ENCODE measurements at places on chromosomes 13 and 19. TPM values are rescaled to one million over a fixed set of nuclear protein-coding genes. Genes with fewer than 3 reads are reported as not detected.

OR10H1 gene
- not detected for total RNA-seq

EBI3 gene
- total RNA-seq, result not detected

CCL25 gene
- total RNA-seq, result not detected

POLRMT gene
- total RNA-seq, result 15.9 TPM

CLEC11A gene
- total RNA-seq, result 17.7 TPM

All from articular chondrocyte of knee joint (primary cell).